ENCODE measurements at places on chromosomes 12 and 14.
A peak's percentile ranks its signal among the peaks of the same experiment; 100 is the strongest.

DNA sequence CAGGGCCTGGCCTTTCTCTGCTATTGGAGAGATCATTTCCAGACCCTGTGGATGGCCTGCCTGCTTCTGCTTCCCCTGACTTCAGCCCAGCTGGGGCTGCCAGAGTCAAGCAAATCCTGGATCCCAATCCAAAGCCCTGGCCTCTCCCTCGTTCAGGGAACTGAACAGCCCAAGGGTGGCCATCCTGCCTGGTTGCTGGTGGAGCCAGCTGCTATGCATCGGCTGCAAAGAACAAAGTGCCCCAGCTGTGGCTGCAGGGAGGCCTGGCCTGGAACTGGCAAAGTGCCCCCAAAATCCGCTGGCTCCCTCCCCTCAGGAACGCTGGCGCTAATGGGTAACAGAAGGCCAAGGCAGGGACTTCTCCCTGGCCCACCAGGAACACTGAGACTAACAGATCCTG, 56.4 kb downstream of the LRRC74A start:
- no peak for DNase-seq

GRCh38 chr12:78697817-78698415, 166.7 kb upstream of the SYT1 start:
- DNase-seq, result no peak

- DNase-seq, result no peak
Measured at GRCh38 chr14:94584591-94585280, 3.5 kb downstream of the SERPINA5 start.

- no peak for DNase-seq
Measured at GRCh38 chr12:75655315-75655806, 144.0 kb upstream of the KRR1 start.

- no peak for DNase-seq
Measured at GRCh38 chr12:6666211-6666610, 3.3 kb upstream of the ING4 start.

DNA sequence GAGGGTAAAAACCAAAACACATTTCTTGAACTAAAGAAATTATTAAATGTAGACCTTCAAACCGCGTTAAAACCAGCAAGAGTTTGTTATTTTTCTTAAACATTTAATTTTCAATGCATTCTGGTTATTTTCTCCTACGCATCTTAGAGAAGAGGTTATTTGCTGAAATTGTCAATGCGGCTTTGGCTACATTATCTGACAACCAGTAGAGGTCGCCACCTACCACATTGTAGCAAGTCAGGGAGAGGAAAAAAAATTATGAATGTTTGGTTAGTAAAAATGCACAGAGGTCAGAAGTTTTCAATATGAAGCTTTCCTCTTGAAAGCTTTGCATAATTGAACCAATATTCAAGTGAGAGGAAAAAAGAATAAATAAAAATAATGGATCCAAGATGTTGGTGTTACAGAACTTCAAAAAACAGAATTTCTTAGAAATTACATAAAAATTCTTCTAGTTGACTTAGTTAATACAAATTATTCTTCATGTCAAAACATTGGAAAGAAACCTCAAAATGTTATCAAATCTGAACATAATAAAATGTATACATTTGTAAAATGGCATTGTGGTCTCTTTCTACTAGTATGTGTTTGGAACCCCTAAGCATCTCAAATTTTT, 159.4 kb upstream of the TMTC2 start:
- DNase-seq, result no peak

GRCh38 chr12:77796775-77797174, 33.9 kb upstream of the NAV3 start:
- DNase-seq, result no peak

GRCh38 chr14:78091361-78091760, 78.8 kb upstream of the NRXN3 start:
- DNase-seq, result no peak

GRCh38 chr14:54794159-54794558, 108.5 kb downstream of the GCH1 start:
- no peak for DNase-seq

- DNase-seq, result no peak
Measured at GRCh38 chr14:97544571-97544970, 747.4 kb downstream of the VRK1 start.

DNA sequence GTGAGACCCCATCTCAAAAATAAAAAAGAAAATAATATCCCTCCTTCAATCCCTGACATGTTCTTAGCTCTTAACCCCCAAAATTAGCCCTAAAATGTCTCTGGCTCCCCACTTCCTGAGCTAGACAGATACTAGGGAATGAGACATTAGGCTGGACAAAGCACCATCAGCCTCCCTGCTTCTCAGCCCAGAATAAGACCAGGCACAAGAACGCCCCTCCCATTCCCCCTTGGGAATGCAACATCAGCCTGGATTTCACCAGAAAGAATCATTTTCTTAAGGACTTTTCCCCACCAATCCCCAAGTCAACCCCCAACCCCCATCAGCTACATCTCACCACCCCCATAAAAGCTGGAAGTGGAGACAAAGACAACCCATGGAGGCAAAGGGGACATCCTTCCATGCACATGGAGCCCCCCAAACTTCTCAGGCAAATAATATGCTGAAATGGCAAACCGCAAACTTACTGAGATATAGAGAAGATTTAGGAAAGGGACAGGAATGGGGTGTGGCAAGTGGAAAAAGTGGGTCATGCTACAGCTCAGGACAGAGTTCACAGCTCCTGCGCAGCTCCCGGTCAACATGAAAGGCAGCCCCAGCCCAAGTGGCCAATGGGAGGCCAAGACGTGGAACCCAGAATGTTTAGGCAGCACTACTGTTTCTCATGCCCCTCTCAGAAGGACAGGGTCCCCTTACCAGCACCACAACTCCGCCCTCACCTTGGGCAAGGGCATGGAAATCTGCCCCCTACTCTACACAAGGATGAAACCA, 2.7 kb downstream of the CHD4 start:
- no peak for DNase-seq

GRCh38 chr12:64814432-64814831, 10.0 kb upstream of the TBC1D30 start:
- DNase-seq, result peak; percentile 7

DNA sequence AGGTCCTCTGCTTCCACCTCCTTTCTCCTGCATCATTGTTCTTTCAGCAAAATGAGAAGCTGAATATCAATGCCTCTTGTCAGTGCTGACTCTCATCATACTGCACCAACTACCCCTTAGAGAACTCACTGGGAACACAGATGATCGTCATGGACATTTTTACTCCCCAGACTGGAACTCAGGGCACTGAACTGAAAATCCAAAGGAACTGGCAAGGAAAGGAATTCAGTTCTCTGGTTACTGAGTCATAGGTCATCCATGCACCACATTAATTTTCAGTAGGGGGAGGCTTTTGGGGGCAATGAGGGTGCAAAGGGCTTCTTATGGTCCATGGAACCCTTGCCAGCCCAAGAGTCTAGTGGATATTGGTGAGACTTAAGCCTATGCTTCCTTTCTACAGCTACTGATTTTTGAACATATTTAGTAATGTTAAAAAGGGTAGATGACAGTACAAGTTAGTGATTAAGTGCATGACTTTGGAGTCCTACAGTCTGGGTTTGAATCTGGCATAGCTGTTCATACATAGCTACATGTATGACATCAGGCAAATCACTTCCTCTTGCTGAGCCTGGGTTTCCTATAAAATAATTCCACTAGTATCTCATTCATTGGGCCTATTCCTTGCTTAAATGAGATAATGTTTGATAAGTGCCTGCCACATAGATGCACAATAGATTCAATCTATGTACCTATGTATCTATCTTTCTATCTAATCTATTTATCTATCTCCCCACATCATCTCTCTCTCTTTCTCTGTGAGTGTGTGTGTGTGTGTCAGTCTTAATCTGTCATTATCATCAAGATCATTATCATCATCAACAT, 29.2 kb downstream of the BBS10 start:
- DNase-seq, result no peak

- no peak for DNase-seq
Measured at GRCh38 chr14:77848031-77848430, 48.1 kb downstream of the ADCK1 start.

- DNase-seq, result no peak
Measured at GRCh38 chr12:101200145-101200544, 9.9 kb downstream of the SLC5A8 start.

- DNase-seq, result no peak
Measured at GRCh38 chr12:2431810-2432209, 363.0 kb upstream of the FKBP4 start.

DNA sequence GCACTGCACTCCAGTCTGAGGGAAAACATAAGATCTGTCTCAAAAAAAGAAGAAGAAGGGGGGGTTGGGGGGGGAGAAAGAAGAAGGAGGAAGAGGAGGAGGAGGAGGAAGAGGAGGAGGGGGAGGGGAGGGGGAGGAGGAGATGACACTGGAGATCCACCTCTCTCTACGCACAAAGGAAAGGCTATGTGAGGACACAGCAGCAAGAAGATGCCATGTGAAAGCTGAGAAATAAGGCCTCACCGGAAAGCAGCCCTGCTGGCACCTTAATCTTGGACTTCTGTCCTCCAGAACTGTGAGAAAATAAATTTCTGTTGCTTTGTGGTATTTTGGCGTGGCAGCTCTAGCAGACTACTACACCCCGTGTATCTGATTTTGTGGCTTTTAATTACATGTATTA, 477.9 kb downstream of the MED13L start:
- no peak for DNase-seq

DNA sequence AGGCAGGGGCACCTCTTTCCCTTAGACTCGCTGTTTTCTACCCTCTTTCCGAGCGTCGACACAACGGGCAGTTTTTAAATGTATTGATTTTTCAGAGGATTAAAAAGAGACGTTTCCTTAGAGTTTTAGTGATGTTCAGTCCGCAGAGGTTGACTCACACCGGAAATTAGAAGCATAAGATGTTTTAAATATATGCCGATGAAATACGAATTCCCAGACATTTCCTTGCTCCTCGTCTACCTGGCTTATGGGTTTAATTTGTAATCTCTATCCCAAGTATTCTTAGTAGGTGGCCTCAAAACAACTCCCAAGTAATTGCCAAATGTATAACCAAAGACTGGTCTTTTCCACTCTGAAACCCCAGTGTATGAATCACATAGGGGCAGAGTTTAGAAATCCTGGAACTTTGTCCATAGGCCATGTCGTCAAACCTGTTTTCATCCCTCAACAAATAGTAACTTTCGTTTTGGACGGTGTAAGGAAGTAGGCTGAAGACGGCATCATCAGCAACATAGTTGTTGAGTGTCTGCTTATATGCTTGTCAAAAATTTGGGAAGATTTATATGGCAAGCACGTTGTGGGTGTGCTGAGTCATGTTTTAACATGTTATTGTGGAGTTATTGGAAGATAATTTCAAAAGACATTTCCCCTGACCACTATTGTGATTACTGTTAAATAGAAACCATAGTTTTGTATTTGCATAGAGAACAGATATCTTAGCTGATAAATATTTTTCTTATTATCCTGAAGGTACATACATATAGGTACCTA, 824 bp downstream of the TBK1 start:
- DNase-seq, result no peak

- DNase-seq, result no peak
Measured at GRCh38 chr12:85759091-85759490, 77.1 kb downstream of the RASSF9 start.

- DNase-seq, result no peak
Measured at GRCh38 chr14:23561873-23562821, 5.4 kb downstream of the AP1G2 start.

DNA sequence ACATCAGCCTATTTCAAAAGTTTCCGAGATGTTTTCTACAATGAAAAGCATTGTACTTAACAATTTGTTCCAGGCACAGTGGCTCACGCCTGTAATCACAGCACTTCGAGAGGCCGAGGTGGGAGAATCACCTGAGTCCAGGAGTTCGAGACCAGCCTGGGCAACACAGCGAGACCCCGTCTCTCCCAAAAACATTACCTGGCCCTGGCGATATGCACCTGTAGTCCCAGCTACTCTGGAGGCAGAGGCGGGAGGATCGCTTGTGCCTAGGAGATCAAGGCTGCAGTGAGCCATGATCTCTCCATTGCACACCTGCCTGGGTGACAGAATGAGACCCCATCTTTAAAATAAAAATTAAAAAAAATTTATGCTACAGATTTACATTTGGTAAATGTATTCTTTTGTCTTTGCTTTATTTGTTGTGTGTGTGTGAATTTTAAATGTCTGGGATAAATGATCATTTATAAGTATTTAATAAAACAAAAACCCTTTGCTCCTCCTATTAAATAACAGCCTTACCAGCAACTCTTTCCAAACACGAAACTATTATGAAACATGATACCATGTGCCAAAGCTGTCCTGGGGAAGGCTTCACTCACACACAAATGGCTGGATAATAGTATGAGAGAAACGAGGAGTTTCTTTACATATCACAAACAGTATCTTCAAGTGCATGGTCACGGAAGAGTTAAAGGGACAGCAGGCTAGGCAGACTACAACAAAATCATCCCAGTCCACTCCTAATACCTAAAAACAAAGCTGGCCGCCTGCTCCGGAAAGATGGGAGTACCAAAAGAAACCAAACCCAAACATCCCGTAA, 1.1 kb downstream of the ATXN3 start:
- DNase-seq, result no peak

GRCh38 chr12:123250471-123251383, 17.5 kb downstream of the MTRFR start:
- no peak for DNase-seq

GRCh38 chr14:87840906-87841305, 152.1 kb downstream of the GALC start:
- DNase-seq, result no peak

- no peak for DNase-seq
Measured at GRCh38 chr14:64769096-64770020, 65.1 kb downstream of the PLEKHG3 start.

DNA sequence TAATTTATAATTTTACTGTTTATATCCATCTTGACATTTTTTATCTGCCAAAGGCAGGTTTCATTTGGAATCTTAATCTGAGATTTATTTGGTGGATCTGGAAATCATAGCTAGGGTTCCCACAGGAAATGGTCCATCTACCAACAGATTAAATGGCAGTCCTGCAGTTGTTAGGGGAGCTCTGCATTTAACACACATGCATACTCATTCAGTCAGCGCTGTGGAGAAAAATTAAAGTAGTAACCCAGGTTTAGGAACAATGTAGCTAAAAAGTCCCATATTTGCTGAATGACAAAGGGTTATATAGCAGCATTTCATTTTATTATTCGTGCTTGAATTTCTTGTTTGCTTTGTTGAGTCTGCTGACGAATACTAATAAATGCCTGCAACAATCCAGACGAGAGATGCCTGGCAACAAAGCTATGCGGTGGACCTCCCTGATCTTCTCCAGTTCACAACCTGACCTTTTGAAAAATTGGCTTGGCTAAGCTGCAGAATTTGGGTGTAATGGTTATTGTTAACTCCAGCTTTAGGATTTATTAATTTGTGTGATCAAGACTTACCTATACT, 59.8 kb downstream of the MIPOL1 start:
- DNase-seq, result no peak

- DNase-seq, result no peak
Measured at GRCh38 chr14:42523666-42524065, 917.0 kb downstream of the LRFN5 start.

All from esophagus muscularis mucosa (tissue), 4 donors.